ENCODE measurements at places on chromosomes 16 and 17.

- DNase-seq, result no peak
These were observed 729 bp downstream of the P2RX5 start for GRCh38 chr17:3695129-3695722.

DNA sequence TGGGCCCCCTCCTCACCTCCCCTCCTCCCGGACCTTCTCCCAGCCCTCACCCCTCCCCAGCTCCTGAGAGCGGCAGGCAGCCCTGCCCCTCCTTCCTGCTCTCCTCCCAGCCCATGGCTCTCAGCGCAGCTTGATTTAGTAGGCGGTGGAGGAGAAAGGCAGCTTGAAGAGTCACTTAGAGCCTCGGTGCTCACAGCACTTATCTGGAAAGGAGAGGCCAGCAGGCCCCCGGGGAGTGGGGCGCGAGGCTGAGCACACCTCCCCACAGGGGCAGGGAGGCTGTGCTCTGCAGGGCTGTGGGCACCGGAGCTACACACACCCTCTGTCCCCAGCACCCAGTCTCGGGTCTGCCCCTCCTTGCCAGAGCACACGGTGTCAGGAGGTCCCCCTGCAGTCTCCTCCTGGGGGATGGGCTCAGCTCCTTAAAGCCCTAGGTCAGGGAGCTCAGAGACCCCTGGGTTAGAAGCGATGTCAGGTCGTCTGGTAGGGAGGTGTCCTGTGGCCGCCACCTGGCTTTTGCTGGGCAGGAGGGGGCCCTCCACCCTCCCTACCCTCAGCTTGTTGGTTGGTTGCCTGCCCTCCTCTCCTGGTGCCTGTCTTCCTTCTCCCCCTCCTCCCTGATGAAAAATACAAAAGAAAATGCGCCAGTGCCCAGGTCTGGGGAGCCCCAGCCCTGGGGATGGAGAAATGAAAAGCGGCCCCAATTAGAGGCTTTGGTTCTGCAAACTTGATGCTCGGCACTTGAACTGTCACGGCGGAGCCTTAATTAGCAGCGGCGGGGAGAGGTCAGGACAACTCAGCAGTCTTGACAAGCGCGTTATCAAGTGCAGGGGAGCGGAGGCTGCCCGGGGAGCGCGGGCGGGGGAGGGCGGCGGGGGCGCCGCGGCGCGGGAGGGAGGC lies 151.1 kb upstream of the GSE1 start:
- DNase-seq, result no peak

- DNase-seq, result no peak
These were observed 39.4 kb downstream of the SLC47A1 start for GRCh38 chr17:19573075-19573474.

DNA sequence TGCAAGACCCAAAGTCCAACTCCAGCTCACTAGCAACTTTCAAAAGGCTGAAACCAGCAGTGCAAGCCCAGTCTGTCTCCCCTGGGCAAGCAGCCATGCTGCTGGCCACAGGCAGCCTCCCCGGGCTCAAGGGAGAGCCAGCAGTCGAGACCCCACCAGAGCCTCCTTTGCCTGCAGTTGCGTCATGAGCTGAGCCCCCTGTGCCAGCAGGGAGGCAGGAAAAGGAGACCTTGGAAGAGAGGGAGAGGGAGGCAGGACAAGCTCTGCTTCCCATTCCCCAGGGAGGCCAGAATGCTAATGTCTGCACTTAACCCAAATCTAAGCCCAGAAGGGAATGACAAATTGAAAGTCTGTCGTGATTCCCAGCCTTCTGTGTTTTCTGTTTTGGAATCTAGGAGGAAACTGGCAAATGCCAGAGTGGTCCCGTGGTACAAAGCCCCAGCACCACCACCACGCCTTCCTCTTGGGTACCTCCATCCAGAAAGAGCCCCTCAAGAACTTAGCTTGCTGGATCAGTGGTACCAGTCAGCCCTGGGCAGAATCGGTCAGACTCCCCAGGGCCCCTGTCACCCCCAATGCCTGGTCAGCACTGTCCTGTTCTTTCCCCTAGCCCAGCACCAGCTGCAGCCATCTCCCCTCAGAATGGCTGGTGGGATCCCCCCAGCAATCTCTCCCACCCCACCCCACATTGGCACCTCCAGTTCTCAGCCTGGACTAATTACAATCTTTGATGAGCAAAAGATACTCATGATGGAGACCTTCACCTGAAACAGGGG lies 99.3 kb upstream of the TNRC6C start:
- no peak for DNase-seq

DNA sequence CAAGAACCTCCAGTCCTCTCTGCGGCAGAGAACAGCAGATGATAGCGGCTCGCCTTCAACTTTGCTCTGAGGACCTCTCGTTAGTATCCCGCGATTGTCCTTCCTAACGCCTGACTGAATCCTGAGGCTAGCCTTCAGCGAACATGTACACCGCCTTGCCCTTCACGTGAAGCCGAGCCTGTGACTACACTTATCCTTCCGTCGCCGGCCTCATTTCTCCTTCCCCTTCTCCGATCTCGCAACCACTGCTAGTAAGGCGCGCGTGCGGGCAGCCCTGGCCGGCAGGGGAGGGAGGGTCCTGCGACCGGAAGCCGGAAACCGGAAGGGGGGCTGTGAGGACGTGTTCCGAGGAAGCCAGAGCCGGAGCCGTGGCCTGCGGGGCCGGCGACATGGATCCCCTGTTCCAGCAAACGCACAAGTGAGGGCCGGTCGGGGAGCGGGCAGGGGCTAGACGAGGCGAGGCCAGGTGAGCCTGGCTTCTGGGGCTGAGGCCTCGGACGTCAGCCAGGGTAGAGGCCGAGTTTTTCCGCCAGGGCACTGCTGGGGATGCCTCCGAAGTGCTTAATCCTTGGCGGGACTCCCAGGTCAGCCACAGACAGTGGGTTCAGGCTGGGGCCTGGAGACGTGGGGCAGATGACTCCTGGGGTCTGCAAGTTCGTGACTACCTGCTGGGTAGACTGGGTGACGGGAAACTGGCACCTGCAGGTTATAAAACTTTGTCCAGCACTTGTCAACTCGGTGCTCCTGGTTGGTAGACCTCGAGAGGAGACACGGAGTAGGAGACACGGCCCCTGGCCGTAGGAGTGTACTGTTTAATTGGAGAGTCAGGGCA lies at the start of gene GOSR2:
TSS of gene GOSR2 (plus strand) at position 357 of the 832 bp plus-strand sequence. CDS start at position 390, 33 bp downstream.
- DNase-seq, result peak; percentile 78

DNA sequence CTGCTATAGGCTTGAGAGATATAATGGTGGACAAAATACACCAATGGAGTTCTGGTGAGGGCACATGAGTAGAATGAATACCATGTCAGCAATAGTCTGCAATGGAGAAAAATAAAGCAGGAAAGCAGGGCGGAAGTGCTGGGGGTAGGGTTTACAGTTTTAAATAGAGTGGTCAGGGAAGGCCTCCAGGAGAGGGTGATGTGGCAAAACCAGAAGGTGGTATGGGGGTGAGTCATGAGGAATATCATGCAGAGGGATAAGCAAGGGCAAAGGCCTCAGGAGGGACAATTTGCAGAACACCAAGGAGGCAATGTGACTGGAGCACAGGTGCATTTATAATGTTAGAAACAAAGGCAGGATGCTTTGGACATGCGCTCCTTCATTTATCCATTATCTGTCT lies 102.0 kb downstream of the ITFG1 start:
- DNase-seq, result no peak

- no peak for DNase-seq
These were observed 95.5 kb downstream of the ZFHX3 start for GRCh38 chr16:72952404-72952803.
